Substantia nigra (tissue), 51 donors: ENCODE measurements at places on chromosomes 16 and 17.
A peak's percentile ranks its signal among the peaks of the same experiment; 100 is the strongest.

DNA sequence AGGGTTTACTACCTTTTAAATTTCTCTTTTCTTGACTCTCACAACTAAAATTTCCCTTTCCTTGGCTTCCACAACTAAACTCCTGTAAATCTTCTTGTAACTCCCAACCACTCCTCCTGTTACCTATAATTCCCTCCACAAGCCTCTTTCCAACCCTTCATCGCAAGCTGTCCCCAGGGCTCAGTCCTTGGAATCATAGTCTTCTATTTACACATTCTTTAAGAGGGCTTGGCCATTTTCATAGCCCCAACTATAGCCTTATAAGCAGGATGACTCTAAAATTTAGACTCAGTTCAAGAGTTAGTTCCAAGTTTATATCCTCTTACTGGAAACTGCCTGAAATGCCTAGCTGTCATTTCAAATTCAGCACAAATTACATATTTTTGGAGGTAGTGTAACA lies 23.9 kb downstream of the GLG1 start:
- DNase-seq, result no peak

- DNase-seq, result no peak
These were observed 18.3 kb downstream of the TEKT3 start for GRCh38 chr17:15323131-15323530.

GRCh38 chr17:27836651-27837050 lies 36.3 kb upstream of the NOS2 start:
- DNase-seq, result no peak

DNA sequence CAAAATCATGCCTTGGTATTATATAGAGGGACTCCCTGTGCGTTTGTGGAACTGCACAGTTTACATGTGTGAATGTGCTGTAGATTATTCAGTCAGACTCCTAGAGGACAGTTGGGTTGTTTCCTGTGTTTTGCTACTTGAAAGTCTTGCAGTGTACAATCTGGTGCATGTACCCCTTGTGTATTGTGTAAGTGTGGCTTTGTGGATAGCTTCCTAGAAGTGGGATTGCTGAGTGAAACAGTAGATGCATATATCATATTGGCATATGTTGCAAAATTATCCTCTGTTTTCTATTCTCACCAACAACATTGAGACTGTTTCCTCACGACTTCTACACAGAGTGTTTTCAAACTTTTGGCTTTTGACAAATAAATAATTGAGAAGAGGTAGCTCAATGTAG lies 263.7 kb downstream of the MAP2K6 start:
- DNase-seq, result no peak

- peak; percentile 43 for DNase-seq
These were observed at the start of gene IRX3 for GRCh38 chr16:54286366-54287130. IRX3 (minus strand) TSS chr16:54286787; CDS start chr16:54286050, 737 bp downstream.

- DNase-seq, result no peak
These were observed 76.9 kb upstream of the PSMD7 start for GRCh38 chr16:74219706-74220105.

DNA sequence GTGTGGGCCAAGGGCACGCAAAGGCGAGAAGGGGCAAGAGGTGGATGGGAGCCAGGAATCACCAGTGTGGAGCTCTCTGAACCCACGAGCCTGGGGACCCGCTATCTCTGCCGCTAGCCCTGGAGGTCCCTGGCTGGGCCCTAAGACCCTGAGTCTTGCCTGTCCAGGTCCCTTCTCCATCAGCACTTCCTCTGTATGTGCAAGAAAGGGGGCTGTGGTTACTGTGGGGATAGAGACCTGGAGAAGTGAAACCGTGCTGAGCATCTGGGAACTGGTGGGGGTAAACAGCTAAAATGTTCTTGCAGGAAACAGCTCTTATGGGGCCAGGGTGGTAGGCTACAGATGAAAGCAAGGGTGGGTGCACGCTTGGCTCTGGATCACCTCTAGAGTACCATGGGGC lies 3.1 kb downstream of the SPNS3 start:
- no peak for DNase-seq

DNA sequence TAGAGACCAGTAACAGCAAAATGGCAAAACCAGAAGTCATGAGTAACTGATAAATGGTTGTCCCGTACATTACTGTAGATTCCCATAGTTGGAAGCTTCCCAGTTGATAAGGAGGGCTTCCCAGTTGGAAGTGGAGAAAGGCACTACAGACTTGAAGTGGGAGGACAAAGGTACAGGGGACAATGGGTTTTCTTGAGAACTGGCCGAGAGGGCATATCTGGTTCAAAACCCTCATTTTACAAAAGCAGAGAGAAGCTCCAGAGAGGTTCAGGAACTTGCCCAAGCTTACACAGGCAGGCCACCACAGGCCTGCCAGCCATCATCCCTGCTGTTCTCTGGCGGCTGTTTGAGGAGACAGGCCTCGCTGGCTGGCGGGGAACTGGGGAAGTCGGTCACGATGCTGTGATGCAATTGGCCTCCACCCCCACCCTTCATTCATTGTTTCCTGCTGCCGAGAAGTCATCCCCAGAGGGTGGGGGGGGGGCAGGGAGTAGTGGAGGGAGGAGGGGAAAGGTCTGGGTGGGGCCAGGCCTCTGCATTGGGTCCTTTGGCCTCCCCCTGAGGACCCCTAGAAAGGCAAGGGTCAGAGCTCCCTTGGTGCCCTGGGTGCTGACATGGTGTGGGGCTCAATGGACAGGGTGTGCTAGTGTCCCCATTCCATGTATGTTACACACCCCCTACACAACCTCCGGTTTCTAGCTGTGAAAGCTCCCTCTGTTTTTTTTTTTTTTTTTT lies 3.0 kb downstream of the UBALD2 start:
- DNase-seq, result peak; percentile 61

- peak; percentile 95 for DNase-seq
These were observed at the start of gene CBX4 for GRCh38 chr17:79839356-79840268. CBX4 (minus strand) TSS chr17:79839440; CDS start chr17:79839251, 189 bp downstream.

- no peak for DNase-seq
These were observed 5.9 kb downstream of the BAIAP2 start for GRCh38 chr17:81040791-81041337.

GRCh38 chr17:30921544-30922196 lies at the start of gene ADAP2:
ADAP2 (plus strand) TSS chr17:30921945; CDS start chr17:30922015, 70 bp downstream.
- DNase-seq, result peak; percentile 10

DNA sequence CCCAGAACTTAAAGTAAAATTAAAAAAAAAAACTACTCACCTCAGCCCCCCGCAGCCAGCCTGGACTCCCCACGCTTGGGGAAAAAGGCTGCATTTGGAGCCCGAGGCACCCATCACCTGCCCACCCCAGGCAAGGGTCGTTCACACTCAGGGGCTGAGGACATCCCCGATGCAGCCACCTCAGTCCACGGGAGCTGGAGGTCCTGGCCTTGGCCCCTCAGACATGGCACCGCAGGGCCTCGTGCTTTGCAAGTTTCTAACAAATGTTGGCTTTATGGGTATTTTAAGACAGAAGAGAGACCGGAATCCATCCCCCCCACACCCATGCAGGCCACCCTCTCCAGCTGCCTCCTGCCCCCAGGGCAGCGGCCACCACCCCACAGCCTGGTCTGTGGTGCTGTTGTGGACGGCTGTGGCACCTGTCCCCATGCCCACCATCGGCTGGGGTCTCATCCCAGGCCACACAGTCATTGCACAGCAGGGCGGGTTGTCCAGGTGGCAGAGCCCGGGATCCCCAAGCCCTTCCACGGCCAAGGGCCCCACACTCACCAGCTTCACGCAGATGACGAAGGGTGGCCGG lies 116.4 kb upstream of the ZNF750 start:
- DNase-seq, result no peak

- DNase-seq, result no peak
These were observed 346.2 kb upstream of the ASIC2 start for GRCh38 chr17:33639103-33639880.

GRCh38 chr16:16850274-16850673 lies 471.3 kb downstream of the NPIPA7 start:
- no peak for DNase-seq

GRCh38 chr17:67145183-67145805 lies 99.7 kb downstream of the HELZ start:
- DNase-seq, result no peak
